ENCODE measurements at places on chromosomes 7 and 10. TPM values are rescaled to one million over a fixed set of nuclear protein-coding genes. Genes with fewer than 3 reads are reported as not detected.

DNA sequence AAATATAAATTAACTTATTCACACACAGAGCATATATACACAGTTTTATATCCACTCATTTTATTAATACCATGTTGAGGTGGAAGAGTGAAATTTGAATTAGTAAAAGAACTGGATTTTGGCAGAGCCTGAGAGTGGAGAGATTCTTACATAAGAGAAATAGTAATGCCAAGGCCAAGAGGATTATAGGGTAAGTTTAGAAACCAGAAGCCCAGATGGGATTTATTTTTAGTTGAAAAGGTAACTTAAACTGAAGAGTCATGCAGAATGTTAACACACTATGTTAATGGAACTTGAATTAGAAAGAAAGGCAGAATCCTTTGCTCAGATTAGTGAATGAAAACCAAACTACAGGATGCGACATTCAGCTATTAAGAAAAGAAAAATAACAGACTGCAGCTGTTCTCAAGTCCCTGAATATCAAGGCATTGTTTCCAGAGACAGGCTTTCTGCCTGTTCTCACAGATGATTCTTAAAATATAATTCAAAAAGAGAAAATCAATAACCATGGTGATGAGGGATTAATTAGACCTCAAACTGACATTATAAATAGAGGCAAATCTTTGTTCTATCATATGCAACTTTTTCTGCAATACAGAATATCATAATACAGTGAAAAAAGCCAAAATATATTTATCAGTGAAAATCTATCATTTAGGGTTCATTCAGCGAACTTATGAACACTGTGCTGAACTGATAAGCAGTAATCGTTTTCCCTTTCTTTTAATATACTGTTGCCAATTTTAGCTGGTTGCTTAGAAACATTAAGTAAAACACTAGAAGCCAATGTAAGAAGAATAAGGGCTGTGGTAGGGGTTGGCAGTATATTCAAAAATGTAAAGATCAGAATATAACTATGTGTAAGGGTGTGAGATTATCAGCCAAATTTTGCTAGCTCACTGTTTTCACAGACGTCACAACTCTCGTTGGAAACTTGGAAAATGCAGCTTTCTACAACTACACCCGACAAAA is 34.4 kb downstream of the HECTD2 start:
- DNase-seq = no peak

DNA sequence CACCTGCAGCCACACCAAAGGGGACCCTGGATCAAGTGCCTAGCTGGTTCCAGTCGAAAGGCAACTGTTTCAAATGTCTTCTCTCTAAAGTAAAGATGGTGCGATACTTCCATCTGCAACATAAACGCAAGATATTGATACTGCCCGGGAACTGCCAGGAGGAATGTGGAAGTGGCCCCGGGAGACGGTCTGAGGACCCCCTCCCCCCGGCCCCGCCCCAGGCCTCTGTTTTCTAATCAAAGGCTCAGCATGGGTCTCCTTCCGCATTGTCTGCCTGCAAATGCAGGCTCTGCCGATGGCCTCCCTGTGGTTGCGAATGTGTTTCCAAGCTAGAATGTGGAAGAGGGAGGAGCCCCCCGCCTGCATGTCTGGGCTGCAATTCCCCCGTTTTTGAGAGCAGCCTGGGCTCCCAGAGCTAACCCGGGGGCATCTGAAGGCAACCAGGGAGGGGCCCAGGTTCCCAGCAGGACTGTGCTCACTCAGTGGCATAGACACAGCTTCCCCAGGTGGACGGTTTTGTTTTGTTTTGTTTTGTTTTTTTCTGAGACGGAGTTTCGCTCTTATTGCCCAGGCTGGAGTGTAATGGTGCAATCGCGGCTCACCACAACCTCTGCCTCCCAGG is 223.9 kb upstream of the PPP2R2D start:
- DNase-seq = peak; percentile 30

DNA sequence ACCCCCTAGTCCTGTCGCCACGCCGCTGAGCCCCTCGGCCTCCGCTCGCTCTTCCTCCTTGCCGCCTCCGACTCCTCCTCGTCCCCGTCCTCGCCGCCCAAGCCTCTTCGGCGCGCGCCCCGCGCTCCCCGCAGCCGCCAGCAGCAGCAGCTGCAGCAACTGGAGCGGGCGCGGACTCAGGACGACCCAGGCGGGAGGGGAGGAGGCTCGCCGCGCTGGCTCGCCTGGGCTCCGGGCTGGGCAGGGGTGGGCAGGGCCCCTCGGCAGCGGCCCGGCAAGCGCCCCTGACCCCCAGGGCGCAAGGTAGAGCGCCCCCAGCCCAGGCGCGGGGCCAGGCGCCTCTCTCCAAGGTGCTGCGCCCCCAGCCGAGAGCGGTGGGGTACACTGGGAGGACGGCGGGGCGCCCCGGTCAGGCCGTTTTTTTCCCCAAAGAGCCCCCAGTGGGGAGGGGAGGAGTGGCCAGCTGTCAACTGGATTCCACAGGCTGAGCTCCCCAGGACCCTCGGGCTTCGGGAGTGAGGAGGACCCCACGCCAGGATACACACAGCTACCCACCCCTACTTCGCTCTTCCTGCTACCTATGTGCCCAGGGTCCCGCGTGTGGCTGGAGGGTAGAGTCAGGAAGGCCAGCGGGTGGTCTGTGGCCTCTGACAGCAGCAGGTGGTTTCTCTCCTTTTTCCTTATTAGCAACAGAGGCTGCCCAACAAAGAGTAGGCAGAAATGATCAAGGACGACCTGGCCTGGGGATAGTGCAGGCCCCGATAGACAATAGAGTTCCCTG is 903 bp upstream of the KCNMA1 start:
- peak; percentile 46 for DNase-seq

LEP gene
- not detected for total RNA-seq

DNA sequence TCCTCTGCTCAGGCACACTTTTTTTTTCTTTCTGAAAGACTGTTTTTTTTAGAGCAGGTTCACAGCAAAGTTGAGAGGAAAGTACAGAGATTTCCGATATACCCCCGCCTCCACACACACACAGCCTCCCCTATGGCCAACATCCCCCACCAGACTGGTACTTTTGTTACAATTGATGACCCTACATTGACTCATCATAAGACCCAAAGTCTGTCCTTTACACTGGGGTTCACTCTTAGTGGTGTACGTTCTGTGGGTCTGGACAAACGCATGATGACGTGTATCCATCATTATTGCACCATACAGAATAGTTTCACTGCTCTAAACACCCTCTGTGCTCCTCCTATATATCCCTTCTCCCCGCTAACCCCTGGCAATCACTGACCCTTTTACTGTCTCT is 107.7 kb downstream of the RBM20 start:
- no peak for DNase-seq
